Spinal cord (tissue), 10 donors: ENCODE measurements at places on chromosomes 3 and 15.

- DNase-seq: no peak
Observed at GRCh38 chr3:186593862-186594261, 19.0 kb upstream of the AHSG start.

- DNase-seq: no peak
Observed at GRCh38 chr15:63939531-63940130, 105.9 kb upstream of the HERC1 start.

- DNase-seq: no peak
Observed at GRCh38 chr3:66178206-66178605, 42.6 kb upstream of the SLC25A26 start.

- DNase-seq: no peak
Observed at GRCh38 chr15:59339252-59339672, 33.4 kb downstream of the MYO1E start.
